ENCODE measurements at places on chromosomes 1 and 21.

DNA sequence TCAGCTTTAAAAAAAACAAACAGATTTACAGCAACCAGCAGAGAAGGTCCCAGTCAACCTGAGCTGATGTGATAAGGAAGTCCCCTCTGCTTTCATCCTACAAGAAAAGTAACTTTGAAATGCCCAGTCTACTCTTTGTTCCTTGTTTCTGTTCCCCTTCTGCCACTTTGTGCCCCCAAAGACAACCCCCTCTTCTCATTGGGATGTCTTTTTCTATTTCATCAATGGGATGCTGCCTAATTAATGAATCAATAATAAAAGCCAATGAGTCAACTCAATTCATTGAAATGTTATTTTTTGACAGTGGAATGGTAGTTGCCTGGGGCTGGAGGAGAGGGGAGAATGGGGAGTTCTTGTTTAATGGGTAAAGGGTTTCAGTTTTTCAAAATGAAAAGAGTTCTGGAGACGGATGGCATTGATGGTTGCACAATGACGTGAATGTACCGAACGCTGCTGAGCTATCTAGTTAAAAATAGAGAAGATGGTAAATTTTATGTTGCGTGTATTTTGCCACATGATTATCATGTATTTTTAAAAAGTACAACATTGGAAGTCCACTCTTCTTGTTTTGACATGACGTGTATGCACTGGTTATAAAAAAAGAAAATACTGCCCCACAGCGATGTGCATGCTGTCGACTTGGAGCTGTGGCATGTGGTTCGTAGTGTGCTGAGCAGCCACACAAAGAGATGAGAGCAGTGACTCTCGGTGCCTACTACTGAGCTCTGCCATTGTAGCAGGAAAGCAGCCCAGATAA is 22.4 kb upstream of the PADI2 start:
- H3K4me3 ChIP-seq = no peak overlapping the region
- no peak overlapping the region for H3K27ac ChIP-seq
- no peaks in the 10 kb centered on the region for H3K36me3 ChIP-seq
- H3K4me1 ChIP-seq = no peaks in the 10 kb centered on the region

- H3K27ac ChIP-seq = no peak within 1 kb of the TSS
- no peaks in the 10 kb centered on the region for H3K4me1 ChIP-seq
- peak; percentile 78 for DNase-seq
- H3K27me3 ChIP-seq = no peaks in the 10 kb centered on the region
Measured at GRCh38 chr1:100894603-100895539, at the start of gene EXTL2. Gene EXTL2 (minus strand): TSS chr1:100894842. CDS start chr1:100888757, 6,085 bp downstream.

- H3K36me3 ChIP-seq = no peaks in the 10 kb centered on the region
- no peaks in the 10 kb centered on the region for H3K4me1 ChIP-seq
- no peak overlapping the region for H3K4me3 ChIP-seq
- no peak overlapping the region for H3K27ac ChIP-seq
Measured at GRCh38 chr1:193629875-193630274, 443.5 kb upstream of the B3GALT2 start.

DNA sequence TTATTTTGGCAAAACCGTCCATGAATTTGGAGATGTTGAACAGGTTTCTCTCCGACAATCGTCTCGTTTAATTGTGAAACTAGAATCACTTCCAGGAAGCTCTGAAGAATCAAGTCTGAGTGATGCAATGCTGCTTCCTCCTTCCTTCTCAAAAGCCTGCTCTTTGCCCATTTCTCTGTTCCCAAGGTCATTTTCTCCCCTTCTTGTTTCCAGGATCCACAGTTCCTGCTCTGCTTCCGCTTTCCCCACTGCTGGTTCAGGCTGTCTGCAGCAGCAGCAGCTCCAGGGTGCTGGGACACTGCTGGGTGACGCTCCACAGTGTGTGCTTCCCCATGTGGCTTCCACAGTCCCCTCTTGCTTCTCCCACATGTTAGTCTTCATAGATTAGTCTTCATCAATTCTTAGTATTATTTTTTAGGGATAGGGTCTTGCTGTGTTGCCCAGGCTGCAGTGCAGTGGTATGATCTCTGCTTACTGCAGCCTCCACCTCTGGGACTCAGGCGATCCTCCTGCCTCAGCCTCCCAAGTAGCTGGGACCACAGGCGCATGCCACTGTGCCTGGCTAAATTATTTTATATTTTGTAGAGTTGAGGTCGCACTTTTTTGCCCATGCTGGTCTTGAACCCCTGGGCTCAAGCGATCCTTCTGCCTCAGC is 156.2 kb downstream of the DYRK1A start:
- H3K27me3 ChIP-seq = no peaks in the 10 kb centered on the region
- no peak overlapping the region for H3K4me3 ChIP-seq
- peaks cover 4% of the 10 kb centered on the region for H3K4me1 ChIP-seq
- H3K27ac ChIP-seq = no peak overlapping the region
- no peaks in the 10 kb centered on the region for H3K36me3 ChIP-seq

DNA sequence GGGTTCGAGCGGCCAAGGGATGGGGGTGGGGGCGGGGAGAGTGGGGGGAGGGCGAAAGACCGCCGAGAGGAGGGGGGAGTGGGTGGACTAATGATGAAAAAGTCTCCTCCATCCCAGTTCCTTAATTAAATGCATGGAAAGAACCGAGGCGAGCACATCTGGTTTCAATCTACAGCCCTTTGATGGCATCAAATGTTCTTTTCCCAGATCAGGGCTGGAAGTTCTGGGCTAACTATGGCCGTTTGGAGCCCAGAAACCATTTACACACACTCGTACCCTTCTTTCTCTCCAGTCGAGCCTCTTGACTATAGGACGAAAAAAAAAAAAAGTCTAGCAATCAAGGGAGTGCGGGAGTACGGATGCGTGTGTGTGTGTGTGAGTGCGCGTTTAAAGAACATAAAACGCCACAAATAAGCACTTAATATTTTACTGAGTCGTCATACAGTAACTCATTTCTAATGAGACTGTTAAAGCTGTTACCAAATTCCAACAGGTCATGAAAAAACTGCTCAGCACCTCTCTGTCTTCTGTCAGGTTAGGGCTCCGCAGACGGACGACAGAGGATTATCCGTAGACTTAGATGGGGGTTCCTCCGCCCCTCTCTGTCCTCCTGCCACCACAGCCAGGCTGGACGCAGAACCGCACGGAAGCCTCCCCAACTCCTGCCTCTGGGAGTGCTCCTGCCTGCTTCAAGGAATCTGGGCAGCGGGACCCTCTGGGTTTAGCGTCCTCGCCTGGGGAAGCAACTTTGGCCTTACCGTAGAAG is 2.1 kb upstream of the PRRX1 start:
- H3K4me3 ChIP-seq = peak overlapping the region; percentile 26
- no peak for DNase-seq
- peaks cover 2% of the 10 kb centered on the region for H3K4me1 ChIP-seq
- H3K27ac ChIP-seq = no peak overlapping the region
- peaks cover 69% of the 10 kb centered on the region for H3K27me3 ChIP-seq

GRCh38 chr1:54421101-54421504 is 14.9 kb upstream of the SSBP3 start:
- no peak for DNase-seq
- no peak overlapping the region for H3K4me3 ChIP-seq
- H3K4me1 ChIP-seq = no peaks in the 10 kb centered on the region

- peaks cover 16% of the 10 kb centered on the region for H3K4me1 ChIP-seq
- DNase-seq = no peak
- H3K4me3 ChIP-seq = no peak overlapping the region
- no peaks in the 10 kb centered on the region for H3K36me3 ChIP-seq
Measured at GRCh38 chr1:203324105-203325025, 19.0 kb downstream of the BTG2 start.

DNA sequence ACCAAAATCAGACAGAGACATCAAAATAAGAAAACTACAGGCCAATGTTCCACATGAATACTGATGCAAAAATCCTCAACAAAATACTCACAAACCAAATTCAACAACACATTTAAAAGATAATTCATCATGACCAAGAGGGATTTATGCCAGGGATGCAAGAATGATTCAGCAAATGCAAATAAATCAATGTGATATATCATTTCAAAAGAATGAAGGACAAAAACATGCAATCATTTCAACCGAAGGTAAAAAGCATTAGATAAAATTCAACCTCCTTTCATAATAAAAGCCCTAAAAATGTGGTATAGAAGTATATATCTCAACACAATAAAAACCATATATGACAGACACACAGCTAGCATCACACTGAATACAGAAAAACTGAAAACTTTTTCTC is 81.5 kb upstream of the LYPLAL1 start:
- no peak for DNase-seq
- no peak overlapping the region for H3K4me3 ChIP-seq

DNA sequence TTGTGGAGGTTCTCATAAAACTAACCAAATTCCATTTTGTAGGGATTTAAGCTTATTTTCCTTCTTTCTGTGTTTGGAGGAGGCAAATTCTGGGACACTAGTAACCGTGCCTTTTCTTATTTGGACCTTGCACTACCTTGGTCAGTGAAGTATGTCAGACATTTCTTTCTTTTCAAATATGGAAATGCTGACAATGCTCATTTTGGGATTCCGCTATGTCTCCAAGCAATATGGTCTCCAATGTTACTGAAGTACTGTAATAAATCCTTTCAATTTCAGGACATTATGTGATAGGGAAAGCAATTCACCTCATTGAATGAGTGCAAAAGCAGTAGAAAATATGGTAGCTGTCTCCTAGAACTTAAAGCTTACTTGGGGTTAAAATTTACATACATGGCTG is 372.3 kb downstream of the HLX start:
- H3K27ac ChIP-seq = no peak overlapping the region
- H3K4me3 ChIP-seq = no peak overlapping the region
- H3K27me3 ChIP-seq = no peaks in the 10 kb centered on the region
- H3K36me3 ChIP-seq = no peaks in the 10 kb centered on the region
- H3K4me1 ChIP-seq = no peaks in the 10 kb centered on the region

- no peak overlapping the region for H3K4me3 ChIP-seq
- H3K36me3 ChIP-seq = no peaks in the 10 kb centered on the region
- no peaks in the 10 kb centered on the region for H3K4me1 ChIP-seq
- no peaks in the 10 kb centered on the region for H3K27me3 ChIP-seq
- no peak for DNase-seq
Measured at GRCh38 chr1:238023137-238023536, 132.4 kb upstream of the ZP4 start.

GRCh38 chr1:83548311-83548710 is 450.6 kb downstream of the TTLL7 start:
- H3K27me3 ChIP-seq = no peaks in the 10 kb centered on the region
- H3K36me3 ChIP-seq = no peaks in the 10 kb centered on the region
- no peaks in the 10 kb centered on the region for H3K4me1 ChIP-seq

Data from iPS DF 6.9 (cell line).